ENCODE measurements at places on chromosomes 5 and 9.

GRCh38 chr9:134743853-134744252 lies 102.2 kb downstream of the COL5A1 start:
- DNase-seq, result no peak

GRCh38 chr9:122128969-122129343 lies 30.6 kb downstream of the NDUFA8 start:
- DNase-seq, result no peak

- DNase-seq, result no peak
Observed at GRCh38 chr9:16642421-16643109, 227.9 kb downstream of the BNC2 start.

DNA sequence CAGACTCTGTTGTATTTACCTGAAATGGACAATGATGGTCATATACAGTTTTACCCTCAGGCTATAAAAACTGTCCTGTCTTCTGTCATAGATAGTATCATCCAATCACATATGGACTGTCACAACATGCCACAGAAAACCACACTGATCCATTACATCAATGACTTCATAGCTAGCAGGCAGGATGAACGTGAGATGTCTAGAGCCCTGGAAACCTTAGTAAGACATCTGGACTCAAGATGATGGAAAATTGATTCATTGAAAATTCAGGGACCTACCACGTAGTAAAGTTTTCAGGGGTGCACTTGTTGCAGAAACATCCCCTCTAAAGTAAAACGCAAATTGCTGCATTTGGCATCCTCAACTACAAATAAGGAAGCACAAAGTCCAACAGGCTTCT lies 284.4 kb upstream of the RGMB start:
- no peak for DNase-seq

- no peak for DNase-seq
Observed at GRCh38 chr5:34854459-34855174, 15.7 kb downstream of the TTC23L start.

GRCh38 chr9:114989600-114990410 lies 59.4 kb upstream of the TNFSF8 start:
- DNase-seq, result no peak

GRCh38 chr5:133696782-133697507 lies 84.6 kb upstream of the FSTL4 start:
- DNase-seq, result no peak

DNA sequence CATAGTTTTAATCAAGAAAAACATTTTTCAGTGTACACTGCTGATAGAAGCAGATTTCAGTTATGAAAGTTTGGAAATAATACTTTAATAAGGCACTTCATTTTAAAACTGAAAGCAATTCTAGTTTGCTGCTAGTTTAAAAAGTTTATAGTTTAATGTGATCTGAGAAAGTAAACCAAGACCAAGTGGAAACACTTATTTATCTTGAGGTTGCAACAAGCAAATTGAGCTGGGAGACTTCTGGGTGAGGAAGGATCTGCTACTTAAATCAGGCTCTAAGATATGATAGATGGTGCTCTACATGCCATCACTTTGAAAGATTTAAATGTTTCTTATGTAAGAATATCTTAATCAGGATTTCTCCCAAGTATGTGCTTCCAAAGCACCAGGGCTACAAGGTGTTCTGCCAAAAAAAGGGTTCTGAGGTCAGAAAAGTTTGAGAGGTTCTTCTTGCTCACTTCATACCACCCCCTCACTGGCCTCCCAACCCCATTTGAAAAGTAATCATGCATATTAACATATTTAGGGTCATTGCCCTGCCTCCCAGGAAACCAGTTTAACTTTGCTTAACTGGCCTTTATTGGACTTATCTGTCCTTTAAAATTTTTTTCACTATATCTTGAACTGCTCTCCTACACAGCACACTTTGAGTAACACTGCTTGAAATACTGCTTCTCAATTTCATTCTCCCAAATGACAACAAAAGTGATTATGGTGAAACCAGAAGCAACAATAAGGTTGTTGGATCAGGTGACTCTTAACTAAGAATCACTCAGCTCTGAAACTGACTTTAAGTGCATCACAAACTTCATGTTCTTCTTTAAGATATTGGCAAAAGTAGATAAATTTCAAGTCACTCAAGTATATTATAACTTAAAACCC lies 15.5 kb downstream of the SLC44A1 start:
- DNase-seq, result no peak

- no peak for DNase-seq
Observed at GRCh38 chr5:175921061-175921730, 46.9 kb downstream of the THOC3 start.

DNA sequence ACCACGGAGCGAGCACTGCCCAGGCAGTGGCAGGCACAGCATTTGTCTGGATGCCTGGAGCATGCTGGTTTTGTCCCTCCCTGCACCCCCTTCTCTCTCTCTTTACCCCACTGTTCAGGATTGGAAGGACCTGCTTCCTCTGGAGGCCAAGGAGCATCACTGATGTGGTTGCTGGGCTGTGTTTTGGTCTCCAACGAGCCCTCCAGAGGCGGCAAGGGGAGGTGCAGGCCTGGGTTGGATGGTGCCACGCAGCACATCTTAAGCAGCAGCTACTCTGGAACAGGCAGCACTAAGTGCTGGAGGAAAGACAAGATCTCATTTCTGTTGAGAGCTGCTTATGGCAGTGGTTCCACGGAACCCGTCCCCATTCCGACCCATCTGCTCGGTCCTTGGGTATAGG lies 139.6 kb downstream of the CMYA5 start:
- no peak for DNase-seq

DNA sequence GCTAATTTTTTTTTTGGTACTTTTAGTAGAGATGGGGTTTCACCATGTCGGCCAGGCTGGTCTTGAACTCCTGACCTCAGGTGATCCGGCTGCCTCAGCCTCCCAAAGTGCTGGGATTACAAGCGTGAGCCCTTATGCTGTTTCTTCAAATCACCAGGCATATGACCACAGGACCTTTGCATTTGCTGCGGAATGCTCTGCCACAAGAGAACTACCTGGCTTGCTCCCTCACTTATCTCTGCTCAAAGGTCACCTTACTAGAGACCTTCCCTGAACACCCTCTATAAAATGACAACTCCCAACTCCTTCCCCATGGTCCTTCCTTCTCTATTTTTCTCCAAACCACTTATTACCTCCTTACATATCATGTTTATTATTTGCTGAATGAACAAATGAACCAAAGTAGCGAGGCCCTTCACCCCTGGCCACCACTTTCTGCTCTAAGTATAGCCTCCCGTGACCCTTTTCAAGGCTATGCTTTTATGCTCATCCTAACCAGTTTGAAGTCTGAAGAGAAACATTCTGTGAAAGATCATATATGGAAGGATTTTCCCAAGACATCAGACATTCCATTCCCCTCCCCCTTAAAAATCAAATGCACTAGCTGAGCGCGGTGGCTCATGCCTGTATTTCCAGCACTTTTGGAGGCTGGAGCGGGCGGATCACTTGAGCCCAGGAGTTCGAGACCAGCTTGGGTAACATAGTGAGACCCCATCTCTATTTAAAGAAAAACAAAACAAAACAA lies 1.3 kb downstream of the ZER1 start:
- DNase-seq, result no peak

GRCh38 chr9:130265431-130266235 lies at the start of gene HMCN2:
TSS of gene HMCN2 (plus strand) at chr9:130265760. CDS start at chr9:130265879, 119 bp downstream.
- DNase-seq, result peak; percentile 12

- DNase-seq, result no peak
Observed at GRCh38 chr9:130962418-130963316, 23.6 kb upstream of the FIBCD1 start.

GRCh38 chr5:36276864-36277263 lies 24.8 kb downstream of the RANBP3L start:
- no peak for DNase-seq

DNA sequence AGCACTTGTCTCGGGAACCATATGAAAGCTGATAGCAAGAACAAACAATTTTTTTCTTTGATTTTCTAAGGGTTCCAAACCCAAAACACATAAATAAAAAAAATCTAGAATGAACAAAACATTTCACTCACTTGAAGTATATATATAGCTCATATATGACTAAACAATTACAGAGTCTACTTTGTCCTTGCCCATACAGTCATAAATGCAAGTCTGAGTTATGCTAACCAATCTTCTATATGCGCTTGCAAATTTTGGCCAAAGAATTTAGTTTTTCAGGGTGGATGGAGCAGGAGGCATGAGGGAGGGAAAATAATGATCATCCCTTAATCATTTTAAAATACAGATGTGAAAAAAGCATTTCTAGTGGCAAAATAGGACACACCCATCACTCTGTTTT lies 370.1 kb downstream of the BNC2 start:
- no peak for DNase-seq

- no peak for DNase-seq
Observed at GRCh38 chr5:151154931-151155774, 2.4 kb downstream of the ANXA6 start.

DNA sequence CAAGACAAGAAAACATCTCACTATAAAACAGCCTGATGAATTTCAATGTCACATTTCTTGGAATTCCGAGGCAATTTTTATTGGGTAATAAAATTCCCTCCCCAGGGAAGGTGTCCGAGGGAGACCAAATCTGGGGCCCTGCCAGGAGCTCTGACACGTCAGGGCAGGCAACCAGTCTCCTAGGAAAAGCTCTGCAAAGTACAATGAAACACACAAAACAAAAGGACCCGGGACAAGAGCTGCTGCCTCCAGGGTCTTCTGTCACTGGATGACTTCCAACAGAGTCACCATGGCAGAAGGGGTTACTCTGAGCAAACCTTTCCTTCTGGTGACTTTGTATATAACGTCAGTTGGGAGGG lies 50.8 kb downstream of the SAXO1 start:
- no peak for DNase-seq

GRCh38 chr5:124746916-124747790 lies 714 bp upstream of the ZNF608 start:
- DNase-seq, result peak; percentile 29

Measured in suppressor macrophage (primary cell).